ENCODE measurements at places on chromosomes 4 and X. TPM values are rescaled to one million over a fixed set of nuclear protein-coding genes. Genes with fewer than 3 reads are reported as not detected.

IL9R gene
- total RNA-seq = 6.7 TPM

- no peaks in the 10 kb centered on the region for H3K27me3 ChIP-seq
- no peak for DNase-seq
- no peak overlapping the region for H3K27ac ChIP-seq
- no peaks in the 10 kb centered on the region for H3K4me1 ChIP-seq
- no peaks in the 10 kb centered on the region for H3K36me3 ChIP-seq
These were observed 627.9 kb upstream of the AGA start for GRCh38 chr4:178070163-178070562.

DNA sequence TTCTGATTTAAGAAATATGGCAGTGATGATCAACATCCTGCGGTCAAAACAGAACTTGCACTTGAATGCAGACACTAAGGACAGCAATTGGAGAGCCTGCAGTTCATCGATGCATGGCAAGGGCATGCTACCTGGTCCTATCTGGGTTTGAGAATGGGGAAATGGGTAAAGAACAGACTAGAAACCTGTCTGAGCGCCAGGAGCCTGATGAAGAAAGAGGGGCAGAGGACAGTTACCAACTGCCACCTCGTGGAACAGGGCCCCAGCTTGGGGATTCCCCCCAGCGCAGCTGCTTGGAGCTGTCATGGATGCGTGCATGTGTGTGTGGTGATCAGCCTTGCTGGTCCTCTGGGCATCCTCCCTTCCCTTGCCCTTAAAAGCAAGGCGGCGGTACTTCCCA is 30.2 kb upstream of the NKRF start:
- H3K36me3 ChIP-seq = no peaks in the 10 kb centered on the region
- H3K27ac ChIP-seq = no peak overlapping the region

DNA sequence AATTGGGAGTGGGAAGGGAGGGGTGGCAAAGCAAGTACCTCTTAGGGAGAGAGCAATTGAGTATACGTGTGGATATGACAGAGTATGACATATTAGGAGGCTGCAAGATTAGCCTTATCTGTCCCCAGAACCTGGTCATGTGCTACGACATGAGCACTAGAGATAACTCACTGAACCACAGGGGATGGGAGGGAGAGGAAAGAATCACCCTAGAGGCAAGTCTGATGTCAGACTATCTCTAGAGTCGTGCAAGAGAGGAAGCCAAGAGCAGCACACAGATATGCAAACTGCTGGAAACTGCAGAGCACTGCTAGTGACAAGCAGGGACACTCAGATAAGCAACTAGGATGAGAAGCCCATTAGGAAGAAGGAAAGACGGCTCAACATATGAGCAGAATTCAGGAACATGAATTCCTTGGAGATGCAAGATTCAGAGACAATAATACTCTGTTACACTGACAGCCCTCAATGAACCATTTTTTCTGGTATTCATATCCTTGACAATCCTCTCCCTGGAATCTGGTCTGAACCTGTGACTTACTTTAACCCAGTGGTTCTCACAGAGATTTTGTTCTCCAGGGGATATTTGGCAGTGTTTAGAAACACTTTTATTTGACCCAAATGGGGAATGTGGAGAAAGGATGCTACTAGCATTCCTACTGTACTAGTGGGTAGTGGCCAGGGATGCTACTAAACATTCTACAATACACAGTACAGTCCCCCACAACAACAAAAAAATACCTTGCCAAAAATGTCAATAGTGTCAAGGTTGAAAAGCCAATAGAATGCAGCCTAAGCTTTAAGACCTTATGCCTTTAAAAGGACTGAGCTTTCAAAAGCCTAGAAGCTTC is 84.0 kb upstream of the BMP2K start:
- no peaks in the 10 kb centered on the region for H3K36me3 ChIP-seq
- no peak overlapping the region for H3K27ac ChIP-seq
- no peak overlapping the region for H3K4me3 ChIP-seq
- DNase-seq = no peak
- no peaks in the 10 kb centered on the region for H3K4me1 ChIP-seq

DNA sequence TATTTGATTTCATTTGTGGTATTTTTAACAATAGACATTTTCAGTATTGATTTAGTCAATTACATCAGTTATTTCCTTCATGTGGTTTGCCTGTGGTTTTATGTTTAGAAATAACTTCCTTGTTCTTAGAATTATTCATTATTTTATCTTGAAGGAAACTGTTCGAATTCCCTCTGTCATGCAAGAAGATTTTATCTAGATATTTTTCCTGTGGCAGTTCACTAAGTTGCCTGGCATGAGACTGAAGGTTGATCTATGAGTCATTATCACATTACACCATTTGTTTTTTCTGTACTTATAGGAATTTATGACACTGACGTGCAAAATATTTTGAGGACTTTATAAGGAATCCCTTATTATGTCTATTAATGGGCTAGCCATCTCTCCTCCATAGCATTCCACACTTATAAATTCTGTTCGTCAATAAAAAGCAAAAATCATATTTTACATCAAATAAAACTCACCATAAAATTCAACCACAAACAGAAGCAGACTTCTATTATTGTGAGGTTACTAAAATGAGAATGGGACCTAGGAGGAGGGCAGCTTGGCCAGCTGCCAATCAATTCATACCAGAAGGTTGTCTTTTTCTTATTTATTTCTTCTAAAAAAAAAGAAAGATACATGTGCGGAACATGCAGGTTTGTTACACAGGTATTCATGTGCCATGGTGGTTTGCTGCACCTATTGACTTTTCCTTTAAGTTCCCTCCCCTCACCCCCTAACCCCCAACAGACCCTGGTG is 179.0 kb downstream of the KCNIP4 start:
- no peak overlapping the region for H3K27ac ChIP-seq
- no peaks in the 10 kb centered on the region for H3K36me3 ChIP-seq
- H3K27me3 ChIP-seq = no peaks in the 10 kb centered on the region
- DNase-seq = peak; percentile 64

- H3K4me3 ChIP-seq = no peak overlapping the region
- no peaks in the 10 kb centered on the region for H3K27me3 ChIP-seq
- DNase-seq = no peak
- no peak overlapping the region for H3K27ac ChIP-seq
These were observed 63.0 kb downstream of the WFS1 start for GRCh38 chr4:6332669-6333050.
